Activated CD8-positive, alpha-beta T cell treated with anti-CD3 and anti-CD28 coated beads, Interleukin-2, amount 10 ng/mL, durations not matched to agents 7 days and 5 days (primary cell): ENCODE measurements at places on chromosomes 13 and 19. TPM values are rescaled to one million over a fixed set of nuclear protein-coding genes. Genes with fewer than 3 reads are reported as not detected.

GRCh38 chr19:9863759-9864158 lies 28.6 kb downstream of the PIN1 start:
- DNase-seq, result no peak

- no peak for DNase-seq
These were observed 62.0 kb upstream of the EDNRB start for GRCh38 chr13:77980592-77980991.

- DNase-seq, result no peak
These were observed 289.5 kb upstream of the MAB21L1 start for GRCh38 chr13:35765941-35766340.

GRCh38 chr13:96179309-96179708 lies 89.4 kb downstream of the HS6ST3 start:
- DNase-seq, result no peak

DNA sequence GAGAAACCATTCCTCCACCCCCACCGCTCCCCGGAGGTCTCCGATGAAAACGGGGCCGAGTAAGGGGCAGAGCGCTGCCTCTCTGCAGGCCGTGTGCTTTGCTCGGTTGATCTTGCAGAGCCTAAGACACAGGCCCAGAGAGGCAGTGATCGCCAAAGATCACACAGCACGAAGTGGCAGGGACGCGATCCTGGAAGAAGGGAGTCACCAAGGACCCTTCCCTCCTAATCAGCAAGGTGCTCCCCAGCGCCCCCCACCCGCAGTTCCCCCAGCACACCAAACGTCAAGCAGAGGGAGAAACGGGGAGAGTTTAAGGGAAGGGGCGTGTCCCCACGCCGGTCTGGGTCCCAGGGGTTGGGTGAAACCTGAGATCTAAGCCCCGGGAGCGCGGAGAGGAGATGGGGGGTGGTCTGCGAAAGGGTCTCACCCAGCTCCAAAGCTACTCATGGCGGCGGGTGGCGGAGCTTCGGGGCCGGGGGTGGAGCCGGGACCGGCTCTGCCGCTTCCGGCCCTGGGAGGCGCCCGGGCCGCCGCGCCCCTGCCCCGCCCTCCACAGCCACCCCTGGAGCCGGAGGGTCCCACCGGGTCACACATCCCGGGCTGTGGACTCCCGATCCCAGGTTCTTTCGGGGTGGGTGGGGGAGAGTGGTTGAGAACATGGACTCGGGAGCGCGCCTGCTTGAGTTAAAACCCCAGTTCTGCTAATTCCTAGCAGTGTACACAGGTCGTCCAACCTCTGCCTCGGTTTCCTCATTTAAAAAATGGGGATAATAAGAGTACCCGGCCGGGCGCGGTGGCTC lies at the start of gene EML2:
Gene EML2, minus strand, starts transcription at position 468 of the 800 bp plus-strand sequence. Its CDS starts 21 bp downstream, at position 447.
- peak; percentile 72 for DNase-seq

DNA sequence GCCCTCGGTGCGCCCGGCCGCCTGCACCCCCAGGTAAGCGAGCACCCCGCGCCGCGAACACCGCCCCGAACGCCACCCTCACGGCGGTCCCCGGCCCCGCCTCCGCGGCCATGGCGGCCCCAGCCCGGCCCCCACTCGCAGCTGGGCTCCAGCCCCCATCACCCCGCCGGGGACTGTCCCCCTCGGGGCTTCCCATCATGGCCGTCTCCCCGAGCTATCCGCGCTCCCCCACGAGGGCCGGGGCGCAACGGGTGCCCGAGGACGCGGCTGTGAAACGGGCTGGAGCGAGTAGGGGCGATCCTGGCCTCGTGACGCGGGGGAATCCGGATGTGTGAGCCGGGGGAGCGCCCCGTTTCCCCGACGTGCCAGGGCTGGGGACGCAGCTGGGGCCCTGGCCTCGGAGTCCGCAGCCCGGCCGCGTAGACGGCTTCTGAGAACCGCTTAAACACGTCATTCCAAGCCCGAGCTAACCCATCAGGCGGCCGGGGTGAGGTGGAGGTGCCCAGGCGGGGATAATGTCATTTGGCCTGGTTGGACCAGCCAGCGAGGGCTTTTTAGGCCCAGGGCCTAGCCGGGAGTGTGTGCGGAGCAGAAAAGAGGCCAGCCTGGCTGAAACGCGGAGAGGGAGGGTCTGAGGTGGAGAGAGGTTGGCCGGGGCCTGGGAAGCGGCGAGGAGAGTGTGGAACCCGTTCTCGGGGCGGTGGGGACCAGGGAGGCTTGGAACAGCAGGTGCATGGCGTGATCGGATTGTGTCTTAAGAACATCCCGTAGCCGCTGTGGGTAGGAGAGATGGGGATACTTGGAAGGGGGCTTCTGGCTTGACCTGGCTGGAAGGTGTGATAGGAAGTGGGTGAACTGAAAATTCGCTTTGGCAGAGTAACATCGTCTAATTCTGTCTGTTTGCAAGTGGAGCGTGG lies 550 bp downstream of the CERS4 start:
- peak; percentile 81 for DNase-seq

DNA sequence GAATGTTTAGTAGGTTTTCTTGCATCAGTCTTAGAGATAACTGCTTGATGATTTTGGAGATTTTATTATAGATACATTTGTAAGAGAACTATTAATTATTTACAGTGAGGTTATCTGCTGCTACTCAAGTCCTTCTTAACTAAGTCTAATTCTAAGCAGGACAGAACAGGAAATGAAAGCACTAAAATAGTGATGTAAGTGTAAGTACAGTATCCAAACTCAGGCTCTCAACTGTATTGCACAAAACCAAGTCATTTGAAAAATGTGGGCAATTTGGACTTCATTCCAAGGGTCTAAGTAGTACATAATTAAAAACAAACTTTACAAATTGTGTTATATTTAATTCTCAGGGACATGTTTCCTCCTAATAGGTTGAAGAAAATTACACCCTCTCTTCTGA lies 417.1 kb downstream of the ITGBL1 start:
- DNase-seq, result no peak

DNA sequence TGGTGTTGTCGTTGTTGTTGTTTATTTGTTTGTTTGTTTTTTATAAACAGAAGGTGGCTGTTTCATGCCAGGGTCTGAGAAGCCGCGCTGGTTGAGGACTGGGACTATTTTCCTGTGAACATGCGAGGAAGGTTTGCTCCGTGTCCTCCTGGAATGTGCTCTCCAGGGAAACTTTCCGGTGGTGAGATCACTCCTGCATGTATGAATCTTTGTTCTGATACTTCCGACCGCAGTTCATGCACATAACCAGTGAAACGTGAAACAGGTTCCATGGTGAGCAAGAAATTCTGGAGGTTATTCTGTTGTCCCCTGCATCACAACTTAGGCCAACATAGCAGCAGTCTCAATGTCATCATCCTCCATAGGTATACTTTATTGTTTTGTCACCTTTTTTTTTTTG lies 187.6 kb upstream of the ARGLU1 start:
- no peak for DNase-seq

GRCh38 chr19:53631949-53632407 lies at the start of gene DPRX:
DPRX (plus strand) TSS chr19:53631999; CDS start chr19:53632107, 108 bp downstream.
- no peak for DNase-seq

Gene C1QTNF9B
- not detected for total RNA-seq

Gene TEAD2
- not detected for total RNA-seq

Gene SYCN
- not detected for total RNA-seq

Gene ZNF534
- not detected for total RNA-seq

Gene SIGLEC7
- total RNA-seq, result not detected
